ENCODE measurements at places on chromosomes 1 and 21. TPM values are rescaled to one million over a fixed set of nuclear protein-coding genes. Genes with fewer than 3 reads are reported as not detected.

LAX1 gene
- 1.3 TPM for total RNA-seq

LRRC39 gene
- 1.0 TPM for total RNA-seq

ALPL gene
- 129 TPM for total RNA-seq

SLC44A5 gene
- total RNA-seq, result 0.10 TPM

NUDT4B gene
- 0.74 TPM for total RNA-seq

HSPB7 gene
- total RNA-seq, result 342 TPM

SYNC gene
- 27.1 TPM for total RNA-seq

C8A gene
- not detected for total RNA-seq
